Caki2 (cell line): ENCODE measurements at places on chromosomes 12 and 14.

DNA sequence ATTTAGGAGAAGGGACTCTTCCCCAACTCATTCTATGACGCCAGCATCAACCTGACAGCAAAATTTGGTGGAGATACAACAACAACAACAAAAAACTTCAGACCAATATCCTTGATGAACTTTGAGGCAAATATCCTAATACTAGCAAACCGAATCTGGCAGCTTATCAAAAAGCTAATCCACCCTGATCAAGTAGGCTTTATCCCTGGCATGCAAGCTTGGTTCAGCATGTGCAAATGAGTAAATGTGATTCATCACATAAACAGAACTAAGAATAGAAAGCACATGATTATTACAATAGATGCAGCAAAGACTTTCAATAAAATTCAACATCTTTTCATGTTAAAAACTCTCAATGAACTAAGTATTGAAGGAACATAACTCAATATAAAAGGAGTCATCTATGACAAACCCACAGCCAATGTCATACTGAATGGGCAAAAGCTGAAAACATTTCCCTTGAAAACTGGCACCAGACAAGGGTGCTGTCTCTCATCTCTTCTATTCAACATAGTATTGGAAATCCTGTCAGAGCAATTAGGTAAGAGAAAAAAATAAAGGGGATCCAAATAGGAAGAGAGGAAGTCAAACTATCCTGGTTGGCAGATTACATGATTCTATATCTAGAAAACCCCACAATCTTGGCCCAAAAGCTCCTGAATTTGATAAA, 233.3 kb downstream of the CCDC59 start:
- DNase-seq: peak; percentile 27

GRCh38 chr12:94615260-94616181, 34.8 kb downstream of the TMCC3 start:
- peak; percentile 75 for DNase-seq

DNA sequence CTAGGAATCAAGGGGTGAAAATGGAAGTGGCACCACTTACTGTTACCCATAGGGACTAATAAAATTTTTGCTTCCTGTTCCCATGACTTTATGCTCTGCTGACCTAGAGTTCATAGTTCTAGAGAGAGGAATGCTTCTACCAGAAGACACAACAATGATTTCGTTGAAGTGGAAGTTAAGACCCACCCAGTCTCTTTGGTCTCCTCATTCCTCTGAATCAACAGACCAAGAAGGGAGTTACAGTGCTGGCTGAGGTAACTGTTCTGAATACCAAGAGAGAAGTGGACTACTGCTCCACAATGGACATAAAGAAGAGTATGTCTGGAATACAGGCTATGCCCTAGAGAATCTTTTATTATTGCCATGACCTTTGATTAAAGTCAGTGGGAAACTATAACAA, 23.5 kb upstream of the DYRK2 start:
- DNase-seq: peak; percentile 99

DNA sequence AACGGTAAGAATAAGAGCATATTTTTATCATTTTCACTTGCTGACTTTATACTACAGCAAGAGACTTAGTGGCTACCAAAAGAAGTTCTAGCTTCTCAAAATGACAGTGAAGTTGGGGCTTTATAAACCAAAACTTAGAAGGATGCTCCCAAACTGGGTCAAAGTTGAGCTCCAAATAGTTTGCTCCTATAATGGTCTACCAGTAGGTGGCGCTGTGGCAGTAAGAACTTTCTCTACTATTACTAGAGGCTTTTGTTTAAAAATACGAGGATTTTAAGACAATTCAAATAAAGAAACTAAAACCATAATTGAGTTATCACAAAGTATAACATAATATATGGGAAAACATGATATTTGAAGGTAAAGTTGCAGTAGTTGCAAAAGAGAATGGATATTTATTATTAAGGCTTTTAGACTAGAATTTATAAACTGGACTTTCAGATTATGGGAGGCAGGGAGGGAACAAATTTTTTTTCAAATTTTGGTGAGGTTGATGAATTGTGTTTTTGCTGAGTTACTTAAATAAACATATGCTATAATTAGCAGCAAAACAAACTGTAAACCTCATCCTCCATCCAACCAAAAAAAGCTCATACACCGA, 75.0 kb downstream of the TGFB3 start:
- DNase-seq: no peak
